ENCODE measurements at places on chromosomes 16 and 17. TPM values are rescaled to one million over a fixed set of nuclear protein-coding genes. Genes with fewer than 3 reads are reported as not detected.

KRT36 gene
- 1.9 TPM for total RNA-seq

GALR2 gene
- not detected for total RNA-seq

TRAPPC1 gene
- 26.0 TPM for total RNA-seq

UTP4 gene
- total RNA-seq: 19.1 TPM

BEAN1 gene
- 2.5 TPM for total RNA-seq

SLC2A4 gene
- total RNA-seq: 11.7 TPM

All from skin of body (tissue), 3 donors.